ENCODE measurements at places on chromosomes 4 and X.

- no peak for DNase-seq
Observed at GRCh38 chr4:39947417-39947816, 30.3 kb downstream of the PDS5A start.

DNA sequence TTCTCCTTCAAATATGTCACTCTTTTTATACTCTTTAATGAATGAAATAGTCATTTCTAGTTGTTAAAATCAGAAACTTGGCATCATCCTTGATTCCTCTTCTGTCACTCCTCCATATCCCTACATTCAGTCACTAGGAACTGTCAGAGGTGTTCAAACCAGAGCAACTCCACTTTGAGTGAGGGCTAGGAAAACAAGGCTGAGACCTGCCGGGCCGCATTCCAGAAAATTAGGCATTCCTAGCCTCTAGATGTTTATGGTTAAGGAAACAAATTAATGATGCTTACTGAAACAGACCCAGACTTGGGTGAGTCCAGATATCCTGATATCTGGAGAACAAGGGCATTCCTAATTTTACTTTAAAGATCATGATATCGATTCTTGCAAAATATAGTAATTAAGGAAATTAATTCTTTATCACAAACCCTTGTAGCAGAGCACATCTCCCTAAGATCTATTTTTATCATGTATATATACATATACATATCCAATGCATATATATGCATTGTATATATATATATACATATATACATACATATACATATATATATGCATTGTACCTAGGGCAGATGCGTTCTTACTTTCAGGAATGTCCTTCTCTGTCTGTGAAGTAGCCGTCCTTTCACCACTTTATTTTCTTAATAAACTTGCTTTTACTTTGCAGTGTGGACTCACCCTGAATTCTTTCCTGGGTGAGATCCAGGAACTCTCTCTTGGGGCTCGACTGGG is 98.4 kb upstream of the GC start:
- DNase-seq, result no peak

GRCh38 chr4:148054275-148054674 is 322.4 kb downstream of the ARHGAP10 start:
- DNase-seq, result no peak

DNA sequence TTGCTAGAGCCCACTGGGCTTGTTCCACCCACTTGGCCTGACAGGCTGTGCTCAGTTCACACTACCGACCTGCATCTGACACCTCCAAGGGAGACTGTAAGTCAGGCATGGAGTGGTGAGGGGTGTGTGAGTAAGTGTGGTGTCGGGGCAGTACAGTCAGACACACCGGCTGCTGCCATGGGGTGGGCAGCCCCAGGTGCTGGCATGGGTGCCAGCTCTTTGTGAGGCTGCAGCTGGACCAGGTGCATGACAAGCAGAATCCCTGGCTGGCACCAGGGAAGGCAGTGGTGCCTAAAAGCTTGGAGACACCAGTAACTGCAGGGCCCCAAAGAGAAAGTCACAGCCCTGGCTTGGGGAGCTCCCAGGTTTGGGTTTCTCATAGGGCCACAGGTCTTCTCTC is 665.0 kb downstream of the SH3BGRL start:
- no peak for DNase-seq

DNA sequence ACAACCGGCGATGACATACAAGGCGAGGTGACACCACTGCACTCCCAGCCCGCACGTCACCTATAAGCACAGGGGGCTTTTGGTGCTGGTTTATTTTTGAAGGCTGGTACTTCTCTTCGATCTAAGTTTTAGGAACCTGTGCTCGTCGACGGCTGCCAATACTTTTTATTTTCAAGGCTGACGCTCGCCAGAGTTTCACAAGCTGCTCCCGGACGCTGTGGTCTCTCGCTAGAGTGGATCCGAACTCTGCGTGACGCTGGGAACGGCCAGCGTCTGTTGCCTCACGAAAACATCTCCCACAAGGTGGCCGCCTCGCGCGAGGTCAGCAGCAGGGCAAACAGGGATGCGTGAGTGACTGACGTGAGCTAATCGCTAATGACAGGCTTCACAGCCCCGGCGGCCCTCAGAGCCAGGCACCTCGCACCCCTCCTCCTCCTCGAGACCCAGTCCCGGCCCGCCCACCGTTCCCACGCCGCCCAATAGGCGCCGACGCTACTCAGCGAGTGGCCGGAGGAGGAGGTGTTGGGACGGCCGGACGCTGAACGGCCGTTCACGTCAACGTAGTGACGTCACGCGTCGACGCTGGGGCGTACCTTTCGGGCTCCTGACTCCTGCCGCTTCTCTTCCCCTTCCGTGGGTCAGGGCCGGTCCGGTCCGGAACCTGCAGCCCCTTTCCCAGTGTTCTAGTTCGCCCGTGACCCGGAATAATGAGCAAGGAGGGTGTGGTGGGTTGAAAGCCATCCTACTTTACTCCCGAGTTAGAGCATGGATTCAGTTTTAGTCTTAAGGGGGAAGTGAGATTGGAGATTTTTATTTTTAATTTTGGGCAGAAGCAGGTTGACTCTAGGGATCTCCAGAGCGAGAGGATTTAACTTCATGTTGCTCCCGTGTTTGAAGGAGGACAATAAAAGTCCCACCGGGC is at the start of gene CLCN3:
Gene CLCN3 (plus strand): TSS at position 621 of the 922 bp plus-strand sequence. CDS start 15,351 bp downstream, outside the sequence.
- DNase-seq, result peak; percentile 96

- DNase-seq, result no peak
Observed at GRCh38 chrX:70423936-70424675, 992 bp downstream of the GDPD2 start.

- no peak for DNase-seq
Observed at GRCh38 chr4:122243785-122244184, 91.7 kb downstream of the BLTP1 start.

- DNase-seq, result no peak
Observed at GRCh38 chr4:131093303-131093702, 1997.4 kb downstream of the C4orf33 start.

DNA sequence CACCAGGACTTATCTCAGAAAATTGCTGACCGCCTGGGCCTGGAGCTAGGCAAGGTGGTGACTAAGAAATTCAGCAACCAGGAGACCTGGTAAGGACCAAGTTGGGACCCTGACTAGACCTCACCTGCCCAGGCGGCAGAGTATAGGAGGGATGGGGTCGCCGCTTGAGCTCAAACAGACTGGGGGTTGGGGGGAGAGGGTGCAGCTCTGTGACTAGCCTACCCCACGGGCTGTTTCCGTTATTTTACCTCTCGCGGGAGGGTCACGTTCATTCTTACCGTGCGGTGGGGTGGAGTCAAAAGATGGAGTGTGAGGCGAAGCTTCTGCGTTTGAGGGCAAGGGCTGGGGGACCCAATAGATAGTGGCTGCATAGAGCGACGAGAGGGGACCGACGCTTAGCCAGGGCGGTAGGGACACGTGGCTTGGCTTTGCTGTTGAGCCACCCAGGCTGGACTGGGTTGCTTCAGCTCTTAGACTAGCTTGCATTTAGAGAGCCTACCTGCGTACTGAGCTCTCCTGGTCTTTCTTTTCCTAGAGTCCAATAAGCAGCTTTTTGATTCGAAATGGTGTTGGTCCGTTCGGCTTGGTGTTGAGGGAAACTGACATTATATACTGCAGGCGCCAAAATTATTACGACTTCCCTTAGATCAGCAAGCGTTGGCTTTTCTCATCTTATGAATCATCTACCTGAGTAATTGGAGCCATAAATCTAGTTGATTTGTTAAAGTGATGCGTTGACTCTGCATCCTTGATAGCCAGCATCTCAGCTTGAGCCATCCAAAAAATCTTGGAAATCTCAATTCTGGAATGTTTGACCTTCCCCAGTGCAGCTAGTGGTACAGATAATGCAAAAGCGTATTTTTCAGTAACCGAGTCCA is 591 bp downstream of the PRPS1 start:
- peak; percentile 43 for DNase-seq

GRCh38 chr4:160825644-160826338 is 1338.0 kb downstream of the FSTL5 start:
- DNase-seq, result no peak

DNA sequence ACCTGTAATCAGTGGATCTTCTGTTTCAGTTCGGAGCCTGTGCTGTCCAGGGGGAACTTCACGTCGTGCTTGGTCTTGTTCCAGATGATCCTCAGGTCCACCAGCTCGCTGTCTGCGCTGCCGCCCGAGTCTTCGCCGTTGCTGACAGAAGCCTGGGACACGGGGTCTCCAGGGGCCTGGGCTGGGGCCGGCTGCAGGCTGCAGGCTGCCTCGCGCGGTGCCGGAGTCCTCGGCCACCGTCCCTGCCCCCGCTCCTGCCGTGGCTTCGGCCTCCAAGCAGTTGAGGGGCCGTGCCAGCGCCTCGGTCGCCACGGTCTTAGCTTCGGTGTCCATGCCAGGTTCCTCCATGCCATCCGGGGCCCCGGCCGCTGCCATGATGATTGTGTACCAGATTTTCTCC is 37.3 kb upstream of the CCNI start:
- no peak for DNase-seq

- DNase-seq, result no peak
Observed at GRCh38 chrX:13507893-13508292, 61.5 kb upstream of the EGFL6 start.

DNA sequence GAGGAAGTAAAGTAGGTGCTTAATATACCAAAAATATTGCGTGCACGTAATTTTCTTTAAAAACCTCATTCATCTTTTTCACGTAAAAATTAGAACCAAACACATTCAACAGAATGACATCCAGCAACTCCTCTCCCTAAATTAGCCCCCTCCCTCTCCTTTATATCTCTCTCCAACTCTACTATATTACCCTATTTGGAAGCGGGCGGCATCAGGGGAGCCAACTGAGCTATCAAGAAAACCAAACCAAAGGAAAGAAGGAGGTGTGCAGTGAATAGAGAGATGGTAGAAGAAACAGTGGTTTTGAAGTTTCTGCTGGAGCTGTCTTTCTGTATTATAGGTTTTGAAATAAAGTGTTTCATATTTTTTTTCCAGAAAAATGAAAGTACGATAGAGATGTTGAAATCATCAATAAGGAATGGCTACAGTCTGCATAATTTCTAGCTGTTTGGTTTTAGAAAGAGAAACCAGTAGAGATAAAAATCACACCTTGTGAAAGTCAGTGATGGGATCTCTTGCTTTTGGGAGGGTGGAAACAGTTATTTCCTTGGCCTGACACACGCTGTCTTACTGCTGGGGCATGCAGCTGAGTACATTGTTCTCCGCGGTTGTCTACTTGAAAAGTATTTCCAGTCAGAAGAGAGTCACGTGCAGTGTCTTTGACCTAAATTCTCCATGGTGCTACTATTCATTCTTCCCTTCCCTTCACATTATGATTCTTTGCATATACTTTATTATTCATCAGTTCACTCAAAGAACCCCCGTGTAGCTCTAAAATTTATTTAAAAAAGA is 94.1 kb upstream of the WDR17 start:
- DNase-seq, result no peak

DNA sequence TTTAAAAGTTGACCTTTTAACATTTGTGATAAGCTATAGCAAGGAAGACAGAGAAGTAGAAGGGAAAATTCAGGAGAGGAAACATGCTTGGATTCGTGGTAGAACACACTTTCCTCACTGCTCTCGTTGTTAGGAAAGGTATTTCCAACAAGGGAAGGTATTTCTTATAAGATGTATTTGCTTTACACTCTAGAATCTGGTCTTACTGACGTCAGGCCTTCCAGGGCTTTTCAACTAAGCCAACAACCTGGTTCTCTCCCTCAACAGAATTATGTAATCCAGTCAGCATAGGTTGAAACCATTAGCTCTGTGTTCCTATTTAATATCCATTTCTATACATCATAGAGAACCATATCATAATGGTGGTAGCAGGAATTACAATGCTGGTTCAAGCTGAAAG is 241.9 kb downstream of the SLC39A8 start:
- DNase-seq, result no peak

DNA sequence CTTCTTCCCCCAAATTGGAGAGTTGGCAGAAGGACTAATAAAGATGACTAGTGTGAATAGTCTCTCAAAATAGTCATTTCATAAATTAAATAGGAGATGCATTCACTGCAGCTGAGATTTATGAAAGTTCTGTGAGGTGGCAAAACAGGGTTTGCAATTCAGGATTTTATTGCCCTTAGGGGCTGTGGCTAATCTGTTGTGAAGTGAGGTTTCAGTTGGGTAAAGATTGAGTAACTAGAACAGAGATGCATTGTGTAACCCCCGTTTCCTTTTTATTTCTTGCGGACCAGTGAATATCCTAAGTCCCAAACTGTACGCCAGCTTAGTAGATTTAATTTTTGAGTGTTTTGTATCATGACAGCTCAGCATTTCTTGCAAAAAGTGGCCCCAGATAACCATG is 16.2 kb upstream of the SCRG1 start:
- no peak for DNase-seq

DNA sequence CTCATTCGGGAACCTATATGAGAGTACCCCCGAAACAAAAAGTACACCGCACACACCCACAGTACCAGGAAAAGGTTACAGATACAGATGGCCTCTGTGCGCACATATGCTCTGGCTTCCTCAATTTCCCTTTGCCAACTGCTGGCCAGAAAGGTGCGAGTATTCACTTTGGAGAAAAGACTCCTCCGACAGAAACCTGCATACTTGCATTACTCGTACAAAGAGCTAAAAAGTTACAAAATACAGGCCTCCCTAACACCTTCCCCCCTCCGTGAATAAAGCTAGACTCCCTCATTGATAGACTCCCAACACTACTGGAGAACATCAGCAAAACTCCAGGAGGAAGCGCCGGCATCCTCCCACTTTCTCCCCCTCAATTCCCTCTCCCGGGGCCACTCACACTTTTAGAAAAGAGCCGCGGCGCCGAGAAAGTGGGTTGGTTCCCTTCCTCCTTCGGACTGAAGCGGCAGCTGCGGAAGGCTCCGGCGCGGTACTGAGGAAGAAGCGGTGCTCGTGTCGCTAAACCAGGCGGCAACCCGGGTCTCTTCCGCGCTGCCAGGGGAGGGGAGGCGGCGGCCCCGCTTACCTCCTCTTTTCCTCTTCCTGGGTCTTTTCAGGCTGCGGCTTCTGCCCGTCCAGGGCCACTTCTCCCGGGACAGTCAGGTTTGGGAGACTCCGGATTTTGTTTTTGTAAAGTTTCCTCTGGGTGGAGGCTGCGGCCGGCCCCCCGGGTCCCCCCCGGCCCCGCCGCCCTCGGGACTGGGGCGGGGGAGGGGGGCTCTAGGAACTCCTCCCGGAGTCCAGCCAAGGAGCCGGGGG is 1.1 kb downstream of the FBXW7 start:
- peak; percentile 42 for DNase-seq

DNA sequence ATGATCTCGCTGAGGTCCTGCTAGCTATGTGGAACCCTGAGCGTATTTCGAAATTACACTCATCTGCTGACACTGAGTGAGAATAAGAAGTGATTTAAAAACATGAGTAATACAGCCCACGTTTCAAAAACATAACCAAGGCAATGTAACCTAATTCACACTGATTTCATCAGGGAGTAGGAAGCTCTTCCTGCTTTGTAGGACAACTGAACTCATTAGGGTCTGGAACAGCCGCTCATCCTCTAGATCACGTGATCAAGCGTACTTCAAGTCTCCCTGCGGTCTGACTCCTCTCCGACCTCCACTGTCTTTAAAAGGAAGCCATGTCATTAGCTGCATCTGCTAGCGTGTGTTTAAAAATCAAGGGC is 138.0 kb downstream of the NSUN7 start:
- DNase-seq, result no peak

DNA sequence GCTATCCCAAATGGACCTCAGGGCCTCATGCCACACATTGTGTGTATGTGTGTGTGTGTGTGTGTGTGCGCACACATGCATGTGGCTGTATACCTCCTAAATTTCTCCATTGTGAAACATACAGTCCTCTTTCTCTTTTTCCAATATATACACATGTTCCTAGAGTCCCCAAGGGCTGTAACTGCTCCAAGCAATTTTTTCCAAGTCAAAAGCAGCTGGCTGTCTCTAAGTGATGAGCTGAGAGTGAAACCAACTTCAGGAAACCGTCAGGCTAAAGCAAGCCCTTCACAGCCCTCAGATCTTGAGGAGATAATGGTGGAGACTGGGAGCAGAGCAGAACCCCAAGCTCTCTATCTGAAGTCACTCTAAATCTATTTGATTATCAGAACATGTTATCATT is 496.1 kb upstream of the DIPK2B start:
- no peak for DNase-seq
